ENCODE measurements at places on chromosomes 6 and 20. TPM values are rescaled to one million over a fixed set of nuclear protein-coding genes. Genes with fewer than 3 reads are reported as not detected.

GRCh38 chr6:1118287-1118647 lies 193.6 kb upstream of the FOXQ1 start:
- no peak overlapping the region for H3K4me3 ChIP-seq
- H3K27ac ChIP-seq, result no peak overlapping the region
- H3K36me3 ChIP-seq, result no peaks in the 10 kb centered on the region
- no peaks in the 10 kb centered on the region for H3K4me1 ChIP-seq

DNA sequence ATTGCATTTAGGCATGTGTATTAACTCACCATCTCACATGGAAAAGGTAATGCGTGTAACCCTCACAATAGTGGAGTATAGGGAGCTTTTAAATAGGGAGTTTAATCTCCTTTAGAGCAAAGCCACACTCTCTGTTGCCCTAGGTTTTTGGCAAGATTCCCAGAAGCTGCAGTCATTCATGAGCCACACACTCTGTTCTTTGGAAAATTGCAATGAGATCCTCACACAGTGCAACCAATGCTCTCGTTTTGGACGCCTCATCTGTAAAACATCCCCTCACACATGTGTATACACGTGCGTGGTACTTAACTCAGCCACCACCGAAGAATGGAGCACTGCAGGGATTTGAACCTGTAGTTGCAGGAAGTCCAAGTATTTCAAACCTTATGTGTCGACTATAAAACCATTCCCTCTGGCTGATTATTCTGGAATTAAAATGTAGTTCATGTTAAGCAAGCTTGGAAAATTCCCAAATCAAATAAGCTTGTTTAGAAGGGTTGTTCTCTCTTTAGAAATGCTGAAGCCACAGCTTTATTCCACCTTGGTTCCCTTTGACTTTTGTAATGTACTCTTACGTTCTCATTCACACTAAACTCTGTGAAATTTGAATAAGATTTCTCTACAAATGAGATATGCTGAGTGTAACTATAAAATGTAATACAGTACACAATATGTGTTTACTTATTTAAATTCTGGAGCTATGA lies 489.8 kb upstream of the MANEA start:
- no peaks in the 10 kb centered on the region for H3K27me3 ChIP-seq
- no peak overlapping the region for H3K4me3 ChIP-seq
- no peak overlapping the region for H3K27ac ChIP-seq
- H3K36me3 ChIP-seq, result no peaks in the 10 kb centered on the region
- H3K4me1 ChIP-seq, result no peaks in the 10 kb centered on the region

DNA sequence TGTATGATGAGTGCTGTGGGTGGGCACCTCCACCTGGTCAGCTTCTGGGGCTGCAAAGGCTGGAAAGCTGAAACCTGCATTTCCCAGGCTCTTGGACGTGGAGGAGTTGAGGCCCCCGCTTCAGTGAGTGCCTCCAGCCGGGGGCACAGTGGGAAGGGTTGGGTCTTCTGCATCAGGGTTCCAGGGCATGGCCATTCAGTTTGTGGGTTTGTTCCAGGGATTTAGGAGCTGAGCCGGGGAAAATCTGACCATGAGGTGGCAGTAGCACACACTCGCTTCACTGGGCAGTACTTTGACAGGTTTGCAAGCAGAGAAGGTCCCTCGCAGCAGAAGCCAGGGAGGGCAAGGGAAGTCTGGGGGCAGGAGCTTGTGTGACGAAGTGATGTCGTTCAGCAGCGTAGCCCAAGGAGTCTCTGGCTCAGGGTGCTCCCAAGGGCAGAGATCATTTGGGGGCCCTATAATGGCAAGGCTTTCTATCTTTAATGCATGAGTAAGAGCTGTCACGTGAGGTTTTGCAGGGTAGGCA lies 69.5 kb upstream of the SULF2 start:
- no peak overlapping the region for H3K27ac ChIP-seq
- peak; percentile 20 for DNase-seq
- H3K4me1 ChIP-seq, result no peaks in the 10 kb centered on the region
- H3K36me3 ChIP-seq, result no peaks in the 10 kb centered on the region

Gene GGTLC1
- not detected for polyA plus RNA-seq

Gene PRSS35
- not detected for polyA plus RNA-seq

Gene PBOV1
- polyA plus RNA-seq, result not detected

Measured in B cell (primary cell).